ENCODE measurements at places on chromosomes 5 and 9.

DNA sequence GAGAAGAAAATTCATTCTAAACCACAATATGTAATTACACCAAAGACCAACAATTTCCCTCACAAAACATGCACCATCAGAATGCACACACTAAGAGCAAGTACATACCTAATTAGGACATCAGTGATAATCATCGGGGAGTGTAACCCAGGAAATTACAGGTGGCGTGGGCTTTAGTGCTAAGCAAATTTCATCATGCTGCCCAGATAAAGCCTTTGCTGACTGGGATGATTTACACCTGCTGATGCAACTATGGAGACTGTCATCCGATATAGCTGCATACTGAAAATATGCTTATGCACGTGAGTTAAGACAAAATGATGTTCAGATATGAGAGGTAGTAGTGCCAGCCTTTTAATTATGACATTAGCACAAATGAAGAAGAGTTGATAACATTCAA lies 123.2 kb downstream of the DCP2 start:
- no peak for DNase-seq

DNA sequence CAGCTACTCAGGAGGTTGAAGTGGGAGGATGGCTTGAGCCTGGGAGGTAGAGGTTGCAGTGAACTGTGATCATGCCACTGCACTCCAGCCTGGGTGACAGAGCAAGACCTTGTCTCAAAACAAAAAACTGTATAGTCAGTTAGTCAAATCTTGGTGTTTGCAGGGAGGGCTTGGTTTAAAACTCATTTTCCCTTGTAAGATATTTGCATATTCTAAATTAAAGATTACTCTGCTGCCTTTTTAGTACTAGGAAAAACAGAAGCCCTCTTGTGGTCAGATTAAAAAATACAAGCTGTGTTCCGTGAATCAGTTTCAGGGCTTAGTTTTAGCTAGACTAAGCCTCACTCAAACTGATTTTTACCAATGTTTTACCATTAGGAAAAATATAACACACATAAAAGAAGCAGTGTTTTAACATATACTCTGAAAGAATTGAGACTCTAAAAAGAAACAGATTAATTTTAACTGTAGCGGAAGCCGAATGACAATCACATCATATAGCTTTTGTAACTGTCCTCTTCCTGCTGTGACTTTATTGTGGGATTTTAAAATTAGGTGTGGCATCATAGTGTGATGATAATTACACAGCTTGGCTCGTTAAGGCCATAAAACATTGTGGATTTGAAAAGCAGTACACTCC lies 84.9 kb upstream of the BASP1 start:
- DNase-seq, result no peak

DNA sequence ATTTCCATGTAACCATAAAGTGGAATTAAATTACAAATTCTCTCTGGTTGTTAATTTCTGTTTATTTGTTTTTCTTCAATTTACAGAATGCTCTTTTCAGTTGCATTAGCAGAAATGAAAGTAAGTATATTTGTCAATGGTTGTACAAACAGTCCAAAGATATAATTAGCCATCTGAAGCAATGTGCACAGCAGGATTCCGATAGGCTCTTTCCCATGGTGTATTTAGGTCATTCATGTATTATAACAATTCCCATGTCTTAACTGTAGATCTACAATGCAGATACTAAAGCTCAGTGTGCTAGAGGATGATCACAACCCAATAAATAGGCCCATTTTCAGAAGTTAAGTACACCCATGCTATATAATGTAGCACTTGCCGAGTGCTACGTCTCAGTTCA lies 43.8 kb downstream of the RECK start:
- DNase-seq, result no peak

DNA sequence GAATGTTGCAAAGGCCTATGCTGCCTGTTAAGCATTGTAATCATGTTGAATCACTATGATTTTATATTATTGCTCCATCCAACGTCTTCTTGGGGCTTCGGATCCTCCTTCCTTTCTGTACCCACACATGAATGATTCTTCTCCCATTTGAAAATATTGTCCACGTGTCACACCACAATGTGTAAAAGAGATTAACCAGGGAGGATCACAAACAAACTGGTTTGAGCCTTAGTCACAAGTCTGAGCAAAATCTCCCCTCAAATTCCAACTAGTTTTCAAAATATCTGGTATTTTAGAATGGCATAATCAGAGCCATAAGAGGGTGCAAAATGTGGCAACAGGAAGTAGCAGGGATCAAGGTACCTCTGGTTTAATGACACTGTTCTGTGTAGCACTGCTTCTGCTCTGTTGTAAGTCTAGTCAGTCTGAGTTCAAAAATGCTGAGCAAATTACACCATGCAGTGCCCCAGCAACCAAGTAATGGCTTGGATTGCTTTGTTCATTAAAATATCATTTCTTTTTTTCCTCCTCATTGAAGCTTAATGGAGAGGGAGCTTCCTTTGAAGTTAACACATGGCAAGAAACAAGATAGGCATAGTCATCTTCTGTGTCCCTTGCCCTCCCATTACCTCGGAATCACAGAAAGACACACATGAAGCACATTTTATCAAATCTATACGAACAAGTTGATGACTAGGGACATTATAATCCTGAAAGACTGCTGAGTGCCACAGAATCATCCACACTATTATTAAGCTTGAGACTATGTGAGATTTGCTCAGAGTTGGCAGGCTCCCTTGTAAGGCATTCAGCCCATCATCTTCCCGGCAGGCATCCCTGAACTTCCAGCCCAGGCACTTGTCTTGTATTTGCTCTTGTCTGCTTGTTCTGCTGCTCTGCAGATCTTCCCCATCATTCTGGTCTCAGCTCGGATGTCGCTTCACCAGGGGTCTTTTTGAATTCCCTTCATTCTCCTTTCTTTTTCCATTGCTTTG lies 102.0 kb upstream of the PRLR start:
- no peak for DNase-seq

- no peak for DNase-seq
Measured at GRCh38 chr5:148864113-148864841, 37.9 kb downstream of the ADRB2 start.

- DNase-seq, result no peak
Measured at GRCh38 chr9:123063177-123063598, 29.7 kb downstream of the GPR21 start.

GRCh38 chr9:120846906-120847305 lies 4.2 kb upstream of the PSMD5 start:
- no peak for DNase-seq

DNA sequence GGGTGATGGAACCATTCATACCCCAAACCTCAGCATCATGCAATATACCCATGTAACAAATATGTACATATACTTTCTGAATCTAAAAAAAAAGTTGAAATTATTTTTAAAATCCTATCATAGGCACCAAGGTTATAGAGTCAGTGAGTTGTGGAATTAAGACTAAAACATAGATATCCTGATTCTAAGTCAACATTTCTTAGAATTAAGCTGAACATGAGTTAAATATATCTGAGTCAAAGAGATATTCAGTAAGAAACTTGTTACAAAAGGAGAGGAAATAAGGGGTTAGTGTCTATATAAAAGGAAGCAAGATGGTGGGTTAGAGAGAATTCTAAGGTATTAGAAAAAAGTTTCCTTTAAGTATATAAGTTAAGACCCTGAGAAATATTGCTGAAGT lies 89.9 kb downstream of the CCDC192 start:
- no peak for DNase-seq

- no peak for DNase-seq
Measured at GRCh38 chr5:116520771-116521170, 53.9 kb downstream of the SEMA6A start.

GRCh38 chr9:75146229-75146628 lies 57.9 kb downstream of the OSTF1 start:
- DNase-seq, result no peak

GRCh38 chr9:95189251-95190098 lies 128.0 kb downstream of the FANCC start:
- DNase-seq, result no peak

DNA sequence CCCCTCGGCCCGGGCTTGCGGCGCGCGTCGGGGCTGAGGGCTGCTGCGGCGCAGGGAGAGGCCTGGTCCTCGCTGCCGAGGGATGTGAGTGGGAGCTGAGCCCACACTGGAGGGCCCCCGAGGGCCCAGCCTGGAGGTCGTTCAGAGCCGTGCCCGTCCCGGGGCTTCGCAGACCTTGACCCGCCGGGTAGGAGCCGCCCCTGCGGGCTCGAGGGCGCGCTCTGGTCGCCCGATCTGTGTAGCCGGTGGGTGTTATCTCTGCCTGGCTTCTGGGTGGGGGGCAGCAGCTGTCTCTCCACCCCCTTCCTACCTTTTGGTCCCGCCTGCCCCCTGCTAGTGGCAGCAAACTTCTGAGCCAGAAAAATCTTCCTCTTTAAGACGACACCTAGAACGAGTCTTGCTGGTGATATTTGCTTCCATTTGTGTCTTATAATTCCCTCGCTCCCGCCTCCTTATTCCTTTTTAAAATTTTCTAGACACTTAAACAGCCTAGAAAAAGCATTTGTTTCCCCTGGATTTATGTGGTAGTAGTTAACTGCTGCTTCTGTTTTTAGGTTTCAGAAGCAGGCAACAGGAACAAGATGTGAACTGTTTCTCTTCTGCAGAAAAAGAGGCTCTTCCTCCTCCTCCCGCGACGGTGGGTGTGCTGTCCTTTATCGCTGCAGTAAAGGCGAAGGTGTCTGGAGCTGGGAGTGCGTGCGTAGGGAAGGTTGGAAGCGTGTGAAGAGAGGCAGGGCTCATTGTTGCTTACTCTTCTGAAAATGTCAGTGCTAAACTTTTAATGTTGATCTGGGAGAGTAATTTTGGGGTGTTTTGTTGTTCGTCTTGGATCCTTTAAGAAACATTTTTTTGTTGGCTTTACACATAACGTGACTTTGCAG lies 554 bp downstream of the JAK2 start:
- no peak for DNase-seq

GRCh38 chr5:71786337-71787055 lies 67.4 kb downstream of the CARTPT start:
- DNase-seq, result no peak

GRCh38 chr5:159181152-159181551 lies 28.2 kb downstream of the RNF145 start:
- DNase-seq, result no peak

- DNase-seq, result no peak
Measured at GRCh38 chr5:54440456-54440893, 15.0 kb upstream of the HSPB3 start.

GRCh38 chr5:178224403-178224802 lies 8.2 kb downstream of the PHYKPL start:
- no peak for DNase-seq

DNA sequence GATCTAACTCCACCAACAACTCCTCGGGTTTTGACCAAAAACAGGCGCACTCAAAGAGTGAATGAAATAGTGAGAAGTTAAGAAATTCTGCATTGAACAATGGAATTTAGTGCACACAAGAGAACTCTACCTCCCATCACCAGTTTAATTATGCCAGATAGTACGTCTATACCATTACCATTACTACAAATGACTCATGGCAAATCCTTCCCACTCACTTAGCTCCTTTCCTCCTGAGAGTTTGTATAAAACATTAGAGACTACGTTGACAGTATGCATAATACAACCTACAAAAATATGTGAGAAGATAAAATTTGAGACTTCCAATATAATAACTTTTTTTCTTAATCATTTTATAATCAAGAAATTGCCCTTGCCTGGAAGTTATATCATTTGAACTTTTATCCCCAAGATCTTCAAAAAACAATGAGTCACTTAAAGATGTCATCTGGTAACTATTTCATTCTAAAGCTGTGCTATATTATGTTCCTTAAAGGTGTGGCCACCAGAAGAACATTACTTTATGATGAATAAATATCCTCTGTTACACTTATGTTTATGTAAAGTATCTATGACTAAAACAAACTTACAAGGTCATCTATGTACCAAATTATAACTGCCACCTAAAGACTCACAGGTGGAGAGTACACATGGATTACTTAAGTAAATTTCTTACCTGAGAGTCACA lies 297.9 kb upstream of the PTGER4 start:
- no peak for DNase-seq

DNA sequence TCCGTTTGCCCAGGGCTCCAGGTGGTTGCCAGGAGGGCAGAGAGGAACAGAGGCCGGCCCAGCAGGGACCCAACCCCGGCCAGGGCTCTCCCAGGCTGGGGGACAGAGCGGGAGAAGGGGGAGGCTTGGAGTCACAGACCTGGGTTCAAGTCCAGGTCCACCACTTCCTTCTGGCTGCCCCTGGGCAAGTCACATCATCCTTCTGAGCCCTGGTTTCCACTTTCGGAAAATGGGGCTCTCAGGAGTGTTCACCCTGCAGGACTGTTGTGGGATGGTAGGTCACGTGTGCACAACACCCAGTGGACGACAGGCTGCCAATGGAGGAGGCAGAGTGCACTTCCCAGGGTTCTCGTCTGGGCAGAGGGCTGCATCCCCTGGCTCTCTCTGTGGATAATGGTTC lies 245.4 kb downstream of the PBX3 start:
- no peak for DNase-seq

GRCh38 chr5:123752552-123753179 lies 240.7 kb downstream of the CSNK1G3 start:
- DNase-seq, result no peak
